Epithelial cell of proximal tubule (primary cell): ENCODE measurements at places on chromosomes 1 and 21. TPM values are rescaled to one million over a fixed set of nuclear protein-coding genes. Genes with fewer than 3 reads are reported as not detected.

GRCh38 chr1:87723193-87723592, 394.5 kb downstream of the LMO4 start:
- no peak for DNase-seq

GRCh38 chr1:23902321-23903278, 10.6 kb downstream of the CNR2 start:
- no peak for DNase-seq

- DNase-seq, result no peak
Measured at GRCh38 chr1:55049914-55050278, 10.5 kb downstream of the PCSK9 start.

DNA sequence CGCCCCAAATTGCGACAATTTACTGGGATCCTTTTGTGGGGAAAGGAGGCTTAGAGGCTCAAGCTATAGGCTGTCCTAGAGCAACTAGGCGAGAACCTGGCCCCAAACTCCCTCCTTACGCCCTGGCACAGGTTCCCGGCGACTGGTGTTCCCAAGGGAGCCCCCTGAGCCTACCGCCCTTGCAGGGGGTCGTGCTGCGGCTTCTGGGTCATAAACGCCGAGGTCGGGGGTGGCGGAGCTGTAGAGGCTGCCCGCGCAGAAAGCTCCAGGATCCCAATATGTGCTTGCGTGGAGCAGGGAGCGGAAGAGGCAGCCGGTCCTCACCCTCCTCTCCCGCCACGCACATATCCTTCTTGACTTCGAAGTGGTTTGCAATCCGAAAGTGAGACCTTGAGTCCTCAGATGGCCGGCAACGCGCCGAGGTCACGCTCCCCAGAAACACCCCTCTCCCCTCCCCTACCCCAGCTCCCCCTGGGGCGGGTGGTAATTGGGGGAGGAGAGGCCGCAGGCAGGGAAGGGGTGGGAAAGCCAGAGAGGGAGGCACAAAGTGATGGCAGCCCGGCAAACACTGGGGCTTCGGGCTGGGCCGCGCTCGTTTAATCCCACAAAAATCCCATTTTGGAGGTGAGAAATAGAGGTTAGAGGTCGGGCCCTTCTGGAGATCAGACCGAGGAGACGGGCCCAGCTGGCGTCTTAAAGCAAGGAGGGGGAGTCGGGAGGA, 6.2 kb downstream of the SIM2 start:
- DNase-seq, result no peak

The SYT2 gene
- total RNA-seq, result not detected in 2 replicates

The HSD3B1 gene
- total RNA-seq, result 0.07 TPM in 1 of 2 replicates, not detected in the other

The ABCA4 gene
- total RNA-seq, result not detected in 2 replicates

The ZSCAN20 gene
- total RNA-seq, result 3.1 and 4.0 TPM in 2 replicates
